NK-92 treated with Interleukin-12 subunit alpha and Interleukin-12 subunit beta, amount 100 ng/mL, for 24 hours (cell line): ENCODE measurements at places on chromosomes 4 and X.

DNA sequence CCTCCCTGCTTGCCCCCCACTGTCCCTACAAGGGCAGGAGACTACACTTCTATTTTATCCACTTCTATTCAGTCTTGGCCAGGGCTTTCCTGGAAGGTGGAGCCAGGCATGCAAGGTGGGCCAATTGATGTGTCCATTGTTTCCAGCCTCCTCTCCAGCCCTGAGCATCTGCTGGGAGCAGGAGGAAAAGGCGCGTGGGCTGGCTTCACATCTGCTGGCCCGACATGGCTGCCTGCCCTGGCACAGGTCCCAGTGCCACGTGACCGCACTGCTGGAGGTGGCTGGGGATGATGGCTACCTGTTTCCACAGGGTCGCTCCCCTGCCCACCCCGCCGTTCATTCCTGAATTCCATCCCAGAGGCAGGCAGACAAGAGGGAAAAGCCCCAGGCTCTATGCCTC, 247.7 kb downstream of the AFAP1 start:
- DNase-seq = no peak

DNA sequence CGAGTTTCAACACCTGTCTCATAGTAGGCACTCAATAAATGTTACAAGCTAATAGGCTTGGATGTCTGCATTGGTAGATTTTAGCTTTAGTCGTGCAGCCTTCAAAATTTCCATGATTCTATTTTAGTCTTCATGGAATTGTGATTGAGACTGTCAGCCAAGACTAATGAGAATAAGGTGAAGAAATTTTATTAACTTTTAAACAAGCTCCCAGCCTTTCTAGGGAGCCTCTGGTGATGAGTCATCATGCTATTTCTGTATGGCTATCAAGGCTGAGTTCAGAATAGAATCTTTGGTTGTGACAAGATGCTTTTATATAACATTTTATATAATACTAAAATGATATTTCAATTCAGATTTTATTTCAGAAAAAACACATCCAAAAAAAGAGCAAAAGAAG, 685.8 kb downstream of the GABRG1 start:
- no peak for DNase-seq

DNA sequence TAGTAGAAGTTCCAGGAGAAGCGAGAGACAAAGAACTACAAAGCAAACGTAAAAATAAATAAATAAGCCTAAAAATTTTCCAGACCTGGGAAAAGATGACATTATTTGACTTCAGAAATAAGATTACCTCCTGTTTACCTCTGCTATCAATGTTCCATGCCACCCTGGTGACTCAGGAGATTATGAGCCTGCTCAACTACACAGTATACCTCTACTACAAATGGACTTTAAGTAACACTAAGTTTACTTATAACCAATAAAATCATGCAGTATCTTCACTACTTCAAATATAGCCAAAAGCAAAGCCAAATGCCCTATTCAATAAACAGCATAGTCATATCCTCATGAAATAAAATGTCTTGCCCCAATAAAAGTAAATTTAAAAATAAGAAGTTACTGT, 105.4 kb downstream of the CYLC1 start:
- no peak for DNase-seq

DNA sequence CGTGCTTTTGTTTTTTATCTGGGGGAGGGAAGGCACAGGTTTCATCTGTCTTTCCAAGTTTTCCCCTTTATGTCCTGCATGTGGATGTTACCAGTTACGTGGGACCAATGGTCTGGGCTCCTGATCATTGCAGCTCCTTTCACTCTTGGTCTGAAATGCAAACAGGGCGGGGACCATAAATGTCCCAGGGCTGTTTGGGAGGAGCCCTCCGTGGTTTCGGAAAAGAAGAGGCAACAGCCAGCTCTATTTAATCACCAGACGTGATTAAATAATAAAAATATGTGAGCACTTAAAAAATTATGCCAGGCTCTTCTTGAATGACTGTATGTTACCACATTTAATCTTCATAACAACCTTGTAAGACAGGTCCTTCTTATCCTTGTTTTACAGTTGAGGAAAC, 30.8 kb upstream of the C1GALT1C1 start:
- no peak for DNase-seq

DNA sequence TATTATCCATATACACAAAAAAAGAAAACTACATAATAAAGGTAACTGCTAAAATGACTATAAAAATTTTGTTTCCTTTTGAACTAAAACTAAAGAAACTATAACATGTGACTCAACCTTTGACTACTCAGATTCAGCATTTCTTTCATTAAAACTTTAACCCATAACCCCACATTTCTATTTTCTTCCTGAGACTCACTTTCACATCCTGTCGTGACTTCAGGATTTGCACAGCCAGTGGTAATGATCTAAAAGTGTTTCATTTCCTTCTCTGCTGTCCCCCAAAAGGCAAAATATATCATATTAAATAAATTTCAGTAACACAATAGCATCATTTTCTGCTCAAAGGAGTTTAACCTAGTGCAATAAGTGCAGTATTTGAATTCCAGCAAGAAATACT, 1022.4 kb upstream of the DIAPH2 start:
- no peak for DNase-seq

- no peak for DNase-seq
Measured at GRCh38 chrX:10483191-10483831, 137.1 kb downstream of the MID1 start.

DNA sequence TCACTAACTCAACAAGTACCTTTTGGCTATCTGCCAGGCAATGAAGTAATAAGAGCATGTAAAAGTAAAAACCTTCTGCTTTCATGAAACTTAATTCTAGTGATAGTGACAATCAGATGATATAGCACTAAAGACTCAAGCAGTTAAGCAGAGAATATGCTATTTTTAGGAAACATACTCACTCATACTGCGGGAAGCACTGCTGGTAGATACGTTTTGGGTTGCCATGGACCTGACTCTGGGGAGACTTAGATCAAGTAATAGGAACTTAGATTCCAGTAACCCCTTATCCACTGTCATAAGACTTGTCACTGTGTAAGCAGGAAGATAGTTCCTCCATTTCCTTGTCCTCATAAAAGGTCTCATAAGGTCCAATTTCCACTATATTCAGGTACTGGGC, 386.3 kb downstream of the DMD start:
- DNase-seq = no peak

DNA sequence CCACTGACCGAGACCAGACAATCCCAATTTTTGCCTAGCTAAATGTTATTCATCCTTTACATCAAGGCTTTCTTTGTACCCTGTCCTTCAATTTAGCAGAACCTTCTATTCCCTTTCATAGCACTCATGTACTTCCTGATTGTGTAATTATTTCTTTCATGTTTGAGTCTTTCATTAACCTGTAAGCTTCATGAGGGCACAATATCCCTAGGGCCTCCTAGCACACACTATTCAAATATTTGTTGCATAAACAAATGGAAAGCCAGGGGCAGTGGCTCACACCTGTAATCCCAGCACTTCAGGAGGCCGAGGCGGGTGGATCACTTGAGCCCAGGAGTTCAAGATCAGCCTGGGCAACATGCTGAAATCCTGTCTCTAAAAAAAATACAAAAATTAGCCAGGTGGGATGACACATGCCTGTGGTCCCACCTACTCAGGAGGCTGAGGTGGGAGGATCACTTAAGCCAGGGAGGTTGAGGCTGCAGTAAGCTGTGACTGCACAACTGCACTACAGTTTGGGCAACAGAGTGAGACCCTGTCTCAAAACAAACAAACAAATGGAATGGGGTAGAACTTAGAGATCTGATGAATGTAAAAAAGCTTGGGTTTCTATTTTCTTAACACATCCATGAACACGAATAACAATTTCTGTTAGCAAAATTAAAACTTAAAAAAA, 59.0 kb downstream of the SAT1 start:
- DNase-seq = no peak

DNA sequence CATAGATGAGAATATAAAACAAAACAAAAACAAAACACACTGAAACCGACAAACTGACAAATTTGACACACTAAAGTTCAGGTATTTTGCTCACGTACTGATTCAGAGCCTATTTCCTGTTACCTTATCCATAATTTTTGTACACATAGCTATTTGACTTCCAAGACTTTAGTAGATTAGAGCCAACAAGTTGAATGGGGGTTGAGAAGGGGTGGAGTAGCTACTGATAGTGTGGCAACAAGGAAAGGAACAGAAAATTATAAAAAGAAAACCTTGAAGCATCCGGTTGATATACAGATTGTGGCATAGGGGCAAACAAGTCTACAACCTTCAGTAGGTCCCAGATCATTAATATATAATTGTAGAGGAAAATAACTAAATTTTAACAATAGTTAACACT, 92.3 kb upstream of the RASGEF1B start:
- no peak for DNase-seq

GRCh38 chr4:145195167-145195952, 15.0 kb upstream of the OTUD4 start:
- no peak for DNase-seq
